NCI-H510A (cell line): ENCODE measurements at places on chromosomes 7 and 10.

DNA sequence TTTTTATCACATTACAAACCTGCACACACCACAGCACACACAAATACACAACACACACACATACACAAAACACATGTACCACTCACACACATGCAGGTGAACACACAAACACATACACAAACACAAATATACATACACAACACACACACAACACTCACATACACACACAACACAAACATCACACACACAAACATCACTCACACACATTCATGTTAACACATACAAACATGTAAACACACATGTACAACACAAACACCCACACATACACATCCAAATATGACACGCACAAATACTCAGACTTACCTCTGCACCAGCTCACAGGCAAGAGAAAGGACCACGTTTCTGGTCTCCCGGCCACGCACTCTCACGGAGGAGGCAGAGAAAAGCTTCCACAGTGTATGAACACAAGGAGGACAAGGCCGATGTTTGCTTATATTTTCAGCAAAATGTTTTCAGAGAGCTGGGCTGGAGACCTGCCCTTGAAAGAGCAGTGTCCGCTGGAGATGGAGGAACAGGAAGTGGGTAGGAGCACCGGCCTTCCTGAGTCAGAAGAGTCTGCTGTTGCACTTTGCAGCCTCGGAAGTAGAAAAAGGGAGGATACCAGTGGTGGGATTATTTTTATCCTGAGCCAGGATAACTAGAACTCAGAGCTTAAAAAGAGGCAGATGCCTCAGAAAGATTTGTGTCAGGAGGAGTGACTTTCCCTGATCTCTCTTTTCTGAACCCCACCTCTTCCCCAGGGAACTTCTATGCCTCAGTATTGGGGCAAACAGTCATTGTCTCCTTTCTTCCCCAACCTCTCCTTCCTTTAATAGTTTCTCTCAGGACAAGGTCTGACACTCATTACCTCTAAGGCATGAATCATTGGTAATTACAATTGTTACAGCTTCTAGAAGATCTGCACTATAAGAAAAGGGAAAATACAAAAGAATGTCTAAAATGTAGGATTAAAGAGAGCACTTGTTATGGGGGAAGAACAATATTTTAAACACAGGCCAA lies at the start of gene GIMAP6:
Gene GIMAP6 (minus strand): TSS at position 520 of the 999 bp plus-strand sequence. CDS start 2,243 bp downstream, outside the sequence.
- DNase-seq = no peak

- DNase-seq = no peak
These were observed 55.8 kb downstream of the INPP5A start for GRCh38 chr10:132593389-132593788.

DNA sequence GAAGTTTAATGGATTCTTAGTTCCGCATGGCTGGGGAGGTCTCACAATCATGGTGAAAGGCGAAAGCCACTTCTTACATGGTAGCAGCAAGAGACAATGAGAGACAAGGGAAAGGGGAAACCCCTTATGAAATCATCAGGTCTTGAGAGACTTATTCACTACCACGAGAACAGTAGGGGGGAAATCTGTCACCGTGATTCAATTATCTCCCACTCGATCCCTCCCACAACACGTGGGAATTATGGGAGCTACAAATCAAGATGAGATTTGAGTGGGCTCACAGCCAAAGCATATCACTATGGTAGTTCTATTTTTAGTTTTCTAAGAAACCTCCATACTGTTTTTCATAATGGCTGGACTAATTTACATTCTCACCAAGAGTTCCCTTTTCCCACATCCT lies 36.7 kb downstream of the SPAM1 start:
- DNase-seq = no peak

DNA sequence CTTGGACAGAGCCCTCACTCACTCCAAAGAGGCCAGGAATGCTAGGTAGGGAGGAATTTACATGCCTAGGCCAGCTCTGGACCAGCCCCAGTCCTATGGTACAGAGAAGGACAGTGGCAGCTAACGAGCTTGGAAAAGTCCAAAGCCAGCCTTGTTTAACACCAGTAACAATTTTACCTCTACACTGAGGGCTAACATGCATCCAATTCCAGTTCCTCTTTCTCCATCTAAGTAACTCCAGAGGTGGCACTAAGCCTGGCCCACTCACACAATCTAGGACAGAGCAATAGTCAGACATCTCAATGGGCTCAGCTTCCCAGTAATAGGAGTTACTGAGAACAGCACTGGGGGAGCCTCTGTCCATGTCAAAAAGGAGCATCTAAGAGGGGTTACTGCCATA lies 5.7 kb upstream of the LCOR start:
- DNase-seq = no peak

DNA sequence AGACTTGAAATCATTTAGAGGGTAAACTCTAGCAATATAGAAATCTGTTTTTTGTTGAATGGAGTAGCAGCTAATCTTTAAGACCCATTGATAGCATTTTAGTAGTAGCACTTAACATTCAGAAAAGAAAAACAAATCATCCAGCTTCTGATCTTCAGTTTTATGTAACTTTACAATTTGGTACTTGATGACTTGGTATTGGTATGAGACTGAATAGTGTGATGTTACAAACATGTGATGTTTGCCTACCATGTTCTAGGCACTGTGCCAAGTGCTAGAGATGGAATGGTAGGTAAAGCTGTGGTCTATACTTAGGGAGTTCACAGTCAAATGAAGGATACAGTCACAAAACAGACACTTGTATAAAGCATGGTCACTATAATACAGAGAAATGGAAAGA lies 21.3 kb downstream of the ZEB1 start:
- peak; percentile 12 for DNase-seq

DNA sequence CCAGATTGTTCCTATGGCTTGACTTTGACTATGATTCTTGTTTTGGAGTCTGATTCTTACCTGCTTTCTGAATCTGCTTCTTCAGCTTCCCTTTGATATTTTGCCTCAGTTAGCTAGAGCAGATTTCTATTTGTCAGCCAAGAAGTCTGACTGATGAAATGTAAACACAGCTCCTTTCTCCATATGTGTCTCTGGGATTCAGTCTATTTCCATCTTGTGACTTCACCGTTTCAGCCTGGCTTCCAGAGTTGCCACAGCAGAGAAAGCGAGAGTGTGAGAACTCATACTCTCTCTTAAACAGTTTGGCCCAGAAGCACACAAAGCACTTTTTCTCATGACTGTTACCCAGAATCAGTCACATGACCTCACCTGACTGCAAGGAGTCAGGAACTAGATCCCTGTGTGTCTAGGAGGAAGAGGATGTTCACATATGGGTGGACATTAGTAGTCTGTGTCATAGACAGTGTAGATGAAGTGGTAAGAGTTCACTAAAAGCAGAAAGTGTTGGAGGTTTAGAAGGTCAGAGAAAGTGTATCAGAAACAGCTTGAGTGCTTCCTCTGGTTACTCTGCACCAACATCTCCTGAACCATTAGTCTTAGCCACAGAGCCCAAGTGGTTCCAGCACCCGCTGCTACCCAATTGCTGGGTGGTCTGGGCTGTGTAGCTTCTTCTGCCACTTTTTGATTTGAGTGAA lies 103.4 kb upstream of the CDK6 start:
- no peak for DNase-seq

DNA sequence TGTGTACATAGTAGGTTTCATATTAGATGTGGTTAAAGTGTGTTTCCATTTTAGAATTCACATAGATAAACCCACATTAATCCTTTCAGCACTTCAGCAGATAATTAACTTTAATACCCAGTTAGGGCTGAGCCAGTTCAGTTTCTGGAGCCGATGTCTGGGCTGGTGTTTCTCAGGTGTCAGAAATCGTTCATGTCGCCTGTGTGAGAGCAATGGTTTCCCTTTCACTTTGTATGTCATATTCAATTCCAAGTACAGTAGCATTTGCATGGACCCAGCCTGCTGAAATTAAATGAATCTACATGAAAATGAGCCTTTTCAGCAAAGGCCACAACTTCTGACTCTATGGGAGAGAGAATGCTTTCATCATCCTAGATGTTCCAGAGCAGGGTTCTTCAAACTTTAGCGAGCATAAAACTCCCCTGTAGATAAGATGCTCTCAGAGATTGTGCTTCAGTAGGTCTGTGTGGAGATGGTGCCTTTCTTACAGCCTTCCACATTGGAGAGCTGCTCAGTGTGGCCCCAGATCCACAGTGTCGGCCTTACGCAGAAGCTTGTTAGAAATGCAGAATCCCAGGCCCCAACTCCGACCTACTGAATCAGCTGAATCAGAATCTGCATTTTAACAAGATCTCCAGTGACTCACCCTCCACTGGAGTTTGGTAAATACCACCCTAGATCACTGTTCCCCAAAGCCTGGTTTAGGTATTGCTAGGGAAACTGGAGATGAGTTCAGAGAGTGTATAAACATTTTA lies 19.6 kb downstream of the WIPF3 start:
- no peak for DNase-seq

GRCh38 chr7:75789361-75789924 lies 17.4 kb upstream of the CCL26 start:
- DNase-seq = no peak

DNA sequence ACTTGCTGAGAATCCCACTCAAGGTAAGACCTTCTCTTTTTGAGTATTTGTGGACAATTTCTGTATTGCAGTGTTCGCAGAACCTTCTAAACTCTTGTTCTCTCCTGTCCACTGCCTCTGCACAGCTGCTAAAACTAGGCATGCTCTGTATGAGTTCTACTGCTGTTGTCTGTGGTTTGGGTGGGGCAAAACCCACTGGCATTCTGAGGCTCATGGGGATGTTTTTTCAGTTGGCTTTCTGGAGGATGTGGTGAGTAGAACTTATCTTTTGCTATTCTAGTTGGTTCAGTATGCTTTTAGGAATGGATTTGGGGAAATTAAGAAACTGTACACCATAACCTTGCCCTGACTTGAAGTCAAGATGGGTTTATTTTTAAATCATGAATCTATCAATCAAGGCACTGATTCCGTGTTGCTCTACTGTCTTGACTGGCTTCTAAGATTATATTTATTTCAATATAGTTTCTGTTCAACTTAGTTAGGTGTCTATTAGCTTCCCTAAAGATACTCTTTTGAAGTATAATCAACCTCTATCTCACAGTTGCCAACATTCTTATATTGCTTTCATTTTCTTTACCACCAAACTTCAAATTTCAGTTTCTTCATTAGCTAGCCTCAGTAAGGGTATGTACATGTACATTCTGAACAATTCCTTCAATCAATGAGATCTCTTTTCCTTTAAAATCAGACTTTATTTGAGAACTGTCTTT lies 25.0 kb upstream of the C1GALT1 start:
- DNase-seq = no peak

DNA sequence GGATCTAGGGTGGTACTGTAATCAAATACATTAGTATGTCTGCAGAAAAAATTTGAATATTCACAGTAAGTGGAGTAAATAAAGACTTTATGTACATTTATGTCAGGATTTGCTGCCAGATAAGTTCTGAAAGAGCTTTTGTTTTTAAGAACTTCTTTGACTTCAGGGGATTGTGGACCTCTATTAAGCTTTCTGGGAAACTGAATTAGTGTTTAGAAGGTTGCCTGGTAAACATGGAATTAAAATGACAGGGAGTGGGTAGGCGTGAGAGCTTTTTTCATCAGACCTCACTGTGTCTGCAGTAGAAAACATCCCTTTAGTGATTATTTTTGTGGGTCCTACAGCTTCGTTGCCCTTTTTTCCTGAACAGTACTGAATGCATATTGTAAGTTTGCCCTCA lies 15.7 kb downstream of the SDHAF3 start:
- no peak for DNase-seq

GRCh38 chr10:72981882-72982529 lies 27.4 kb upstream of the PLA2G12B start:
- DNase-seq = no peak
